ENCODE measurements at places on chromosomes 16 and 17.

DNA sequence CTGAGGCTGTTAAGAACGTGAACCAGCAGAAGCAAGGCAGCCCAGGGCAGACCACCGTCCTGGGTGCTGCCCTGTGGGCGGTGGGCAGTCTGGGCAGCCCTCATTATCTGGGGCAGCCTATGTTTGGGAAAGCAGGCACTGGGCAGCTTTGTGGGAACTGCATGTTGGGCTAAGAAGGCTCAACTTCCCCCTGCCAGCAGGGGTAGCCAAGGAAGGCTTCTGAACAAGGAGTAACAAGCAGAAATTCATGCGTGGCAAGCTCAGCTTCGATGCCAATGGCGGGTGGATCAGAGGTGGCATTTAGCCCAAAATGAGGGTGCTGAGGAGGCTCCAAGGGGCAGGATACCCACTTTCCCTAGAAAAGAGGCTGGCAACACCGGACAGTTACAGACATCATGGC, 42.7 kb upstream of the METRNL start:
- DNase-seq: no peak

GRCh38 chr17:36703860-36704266, 102.5 kb downstream of the MRM1 start:
- DNase-seq: peak; percentile 37

- DNase-seq: no peak
These were observed 8.3 kb upstream of the HEATR6 start for GRCh38 chr17:60086818-60087591.

- DNase-seq: no peak
These were observed 294.9 kb downstream of the MAP2K6 start for GRCh38 chr17:69709441-69709840.

DNA sequence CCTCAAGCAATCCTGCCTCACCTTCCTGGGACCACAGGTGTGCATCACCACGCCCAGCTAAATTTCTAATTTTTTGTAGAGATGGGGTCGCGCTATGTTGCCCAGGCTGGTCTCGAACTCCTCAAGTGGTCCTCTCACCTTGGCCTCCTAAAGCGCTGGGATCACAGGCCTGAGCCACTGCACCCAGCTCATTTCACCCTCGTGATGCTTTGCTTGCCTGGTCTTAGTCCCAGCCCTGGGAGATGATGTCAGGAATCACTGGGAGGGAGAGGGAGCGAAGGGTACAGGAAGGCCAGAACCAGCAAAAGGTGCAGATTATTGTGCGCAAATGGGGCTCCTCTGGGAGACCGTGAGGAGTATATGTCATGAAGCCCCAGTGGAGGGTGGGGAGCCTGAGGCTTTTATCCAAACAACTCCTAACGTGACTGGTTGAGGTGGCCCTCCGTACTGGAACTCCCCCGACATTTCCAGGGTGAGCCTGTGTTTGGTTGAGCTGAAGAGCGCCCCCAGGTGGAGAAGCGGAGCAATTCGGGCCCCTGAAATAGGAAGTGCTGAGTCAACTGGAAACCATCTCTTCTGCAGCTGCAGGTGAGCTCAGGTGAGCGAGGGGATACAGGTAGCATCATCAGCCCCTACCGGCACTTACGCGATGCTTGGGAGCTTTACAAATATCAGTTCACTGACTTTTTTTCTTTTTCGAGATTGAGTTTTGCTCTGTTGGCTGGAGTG, 41.2 kb upstream of the HAPSTR1 start:
- DNase-seq: no peak

- DNase-seq: peak; percentile 5
These were observed 219.9 kb downstream of the ENGASE start for GRCh38 chr17:79294459-79295071.
